ENCODE measurements at places on chromosomes 1 and 21. TPM values are rescaled to one million over a fixed set of nuclear protein-coding genes. Genes with fewer than 3 reads are reported as not detected.

Gene SERPINC1
- total RNA-seq: 0.15 TPM

Gene UBASH3A
- total RNA-seq: not detected

Gene FMO3
- total RNA-seq: 0.67 TPM

Gene RAB7B
- total RNA-seq: 3.4 TPM

All from bronchus fibroblast of lung (primary cell).